Cardiac muscle cell (in vitro differentiated cells and primary cell): ENCODE measurements at places on chromosomes 16 and 17.

DNA sequence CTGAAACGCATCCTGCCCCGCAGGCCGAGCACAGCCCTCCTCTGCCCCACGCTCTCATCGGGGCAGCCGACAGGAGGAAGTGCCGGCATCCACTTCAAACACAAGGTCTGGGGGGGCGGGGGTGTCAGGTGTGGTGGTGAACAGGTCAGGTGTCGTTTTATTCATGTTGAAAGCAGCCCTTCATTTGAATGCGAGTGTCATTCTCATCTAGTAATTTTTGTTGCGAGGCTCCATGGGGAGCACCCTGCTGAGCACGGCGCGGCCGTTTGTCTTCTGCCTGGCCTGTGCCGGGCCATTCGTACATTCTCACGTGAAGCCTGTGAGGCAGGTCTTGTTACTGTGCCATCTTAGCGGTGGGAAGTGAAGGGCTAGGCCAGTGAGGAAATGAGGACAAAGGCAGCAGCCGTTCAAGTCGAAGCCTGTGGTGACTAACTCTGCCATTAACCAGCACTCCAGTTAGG is 1.9 kb downstream of the ACSF3 start:
- no peak for DNase-seq

DNA sequence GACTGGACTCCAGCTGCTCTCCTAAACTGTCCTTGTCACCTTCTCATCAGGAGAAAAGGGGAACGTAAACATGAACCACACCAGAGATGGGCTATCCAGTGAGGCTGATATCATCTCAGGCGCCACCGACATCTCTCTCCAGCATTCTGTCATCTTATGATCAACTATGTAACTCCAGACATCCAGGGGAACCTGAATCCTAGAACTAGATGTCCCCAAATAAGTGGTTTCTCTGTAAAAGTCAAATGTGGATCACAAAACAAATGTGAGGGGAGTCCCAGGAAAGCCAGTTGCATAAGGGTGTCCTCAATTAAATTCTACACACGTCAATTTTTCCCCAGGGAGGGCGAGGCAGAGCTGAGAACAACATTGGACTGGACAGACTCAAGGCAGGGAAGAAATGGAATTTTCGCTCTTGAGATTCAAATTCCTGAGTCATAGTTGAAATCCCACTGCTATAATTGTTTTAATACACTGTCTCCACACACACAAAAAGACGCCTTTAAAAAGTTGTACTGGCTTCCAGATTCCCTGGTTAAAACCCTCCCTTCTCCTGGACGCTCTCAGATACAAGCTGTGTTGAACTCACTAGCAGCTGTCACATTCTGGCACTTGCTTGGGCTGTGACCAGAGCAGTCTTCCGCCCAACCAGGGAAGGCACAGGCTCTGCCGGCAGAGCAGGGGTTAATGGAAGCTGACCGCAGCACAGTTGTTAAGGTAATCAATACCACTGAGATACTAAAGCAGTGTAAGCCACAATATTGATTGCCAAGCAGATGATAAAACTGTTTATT is 62.6 kb downstream of the ZFHX3 start:
- DNase-seq = peak; percentile 88

DNA sequence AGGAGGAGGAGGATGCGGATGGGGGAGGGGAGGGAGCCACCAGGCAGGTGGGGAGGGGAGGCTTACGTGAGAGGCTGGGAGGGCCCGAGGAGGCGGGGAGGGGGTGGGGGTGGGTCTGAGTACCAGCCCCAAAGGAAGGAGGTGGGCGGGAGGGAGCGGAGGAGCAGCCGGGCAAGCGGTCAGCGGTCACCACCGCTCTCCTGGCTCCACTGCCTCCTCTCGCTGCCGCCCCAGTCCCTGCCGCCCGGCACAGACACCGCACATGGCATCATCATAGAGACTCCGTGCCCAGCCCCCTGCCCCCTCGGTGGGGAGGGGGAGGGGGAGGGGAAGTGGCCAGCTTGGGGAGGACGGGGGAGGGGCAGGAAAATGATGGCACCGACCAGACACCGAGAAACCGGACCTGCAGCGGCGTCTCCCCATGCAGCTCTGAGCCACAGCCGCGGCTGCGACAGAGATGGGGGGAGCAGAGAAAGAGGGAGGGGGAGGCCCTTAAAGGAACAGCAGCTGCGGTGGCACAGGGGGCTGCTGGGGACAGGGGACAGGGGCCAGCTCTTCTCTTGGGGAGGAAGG is at the start of gene TLCD3B:
TSS of gene TLCD3B (minus strand) at position 431 of the 573 bp plus-strand sequence. CDS start 744 bp downstream, outside the sequence.
- no peak for DNase-seq

DNA sequence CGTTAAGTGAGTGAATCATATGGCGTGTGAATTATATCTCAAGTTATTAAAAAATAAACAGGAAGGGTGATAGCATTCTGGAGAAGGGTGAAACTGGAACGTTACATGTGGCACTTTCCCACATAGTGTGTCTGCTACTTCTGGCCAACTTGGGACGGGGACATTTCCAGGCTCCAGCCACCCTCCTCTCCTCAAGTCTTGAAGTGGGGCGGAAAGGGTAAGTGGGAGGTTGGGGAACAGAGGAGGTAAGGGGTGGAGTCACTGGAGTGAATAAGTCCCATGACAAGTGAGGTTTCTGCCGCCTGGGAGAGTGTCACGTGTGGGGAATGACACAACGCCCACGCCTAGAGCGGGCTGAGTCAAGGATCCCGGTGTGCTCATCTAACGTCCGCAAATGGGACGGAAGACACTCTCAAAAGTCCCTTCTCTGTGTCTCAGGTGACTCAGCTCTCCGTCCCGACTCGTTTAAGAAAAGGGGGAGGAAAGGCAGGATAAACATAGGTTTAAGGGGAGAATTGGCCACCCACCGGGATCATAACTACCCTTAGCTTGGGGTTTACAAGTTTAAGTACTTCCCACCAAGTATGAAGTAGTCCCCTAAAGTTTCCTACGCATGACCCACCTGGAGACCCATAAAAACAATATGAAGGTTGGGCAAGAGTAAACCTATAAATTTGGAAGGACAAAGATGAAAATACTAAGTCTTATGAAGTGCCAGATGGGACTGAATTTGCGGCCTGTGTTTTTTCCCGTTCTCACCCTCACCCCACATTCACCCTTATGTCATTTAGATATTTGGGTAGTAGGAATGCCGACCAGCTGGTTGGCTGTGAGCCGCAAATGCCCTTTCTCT is 1.2 kb upstream of the SPAG9 start:
- DNase-seq = peak; percentile 93

- DNase-seq = no peak
These were observed 52.5 kb downstream of the MRC2 start for GRCh38 chr17:62679866-62680377.

DNA sequence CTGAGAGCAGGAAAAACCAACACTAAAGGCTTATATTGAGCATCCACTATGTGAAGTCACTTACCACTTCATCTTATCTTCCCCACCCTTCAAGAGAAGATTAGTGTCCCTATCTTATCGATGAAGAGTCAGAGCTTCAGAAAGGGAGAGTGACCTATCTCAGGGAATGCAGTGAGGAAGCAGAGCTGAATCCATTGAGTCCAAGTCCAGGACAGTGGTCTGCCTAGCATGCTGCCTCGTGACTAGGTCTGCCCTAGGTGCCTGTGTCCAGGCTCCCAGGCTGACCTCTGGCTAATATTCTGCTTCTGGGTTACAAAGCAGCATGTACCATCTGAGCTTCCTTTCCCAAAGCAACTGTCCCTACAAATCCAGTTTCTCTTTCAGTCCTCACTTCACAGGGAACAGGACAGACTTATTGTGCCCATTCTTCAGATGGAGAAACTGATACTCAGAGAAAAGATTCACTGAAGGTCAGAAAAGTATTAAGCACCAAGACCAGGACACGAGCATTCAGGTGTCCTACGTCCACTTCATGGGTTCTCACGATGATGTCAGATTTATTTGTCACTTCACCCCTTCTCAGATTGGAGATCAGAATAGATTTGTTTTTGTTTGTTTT is 13.3 kb upstream of the FZD2 start:
- no peak for DNase-seq

GRCh38 chr17:17740615-17741348 is 59.5 kb downstream of the RAI1 start:
- DNase-seq = no peak

DNA sequence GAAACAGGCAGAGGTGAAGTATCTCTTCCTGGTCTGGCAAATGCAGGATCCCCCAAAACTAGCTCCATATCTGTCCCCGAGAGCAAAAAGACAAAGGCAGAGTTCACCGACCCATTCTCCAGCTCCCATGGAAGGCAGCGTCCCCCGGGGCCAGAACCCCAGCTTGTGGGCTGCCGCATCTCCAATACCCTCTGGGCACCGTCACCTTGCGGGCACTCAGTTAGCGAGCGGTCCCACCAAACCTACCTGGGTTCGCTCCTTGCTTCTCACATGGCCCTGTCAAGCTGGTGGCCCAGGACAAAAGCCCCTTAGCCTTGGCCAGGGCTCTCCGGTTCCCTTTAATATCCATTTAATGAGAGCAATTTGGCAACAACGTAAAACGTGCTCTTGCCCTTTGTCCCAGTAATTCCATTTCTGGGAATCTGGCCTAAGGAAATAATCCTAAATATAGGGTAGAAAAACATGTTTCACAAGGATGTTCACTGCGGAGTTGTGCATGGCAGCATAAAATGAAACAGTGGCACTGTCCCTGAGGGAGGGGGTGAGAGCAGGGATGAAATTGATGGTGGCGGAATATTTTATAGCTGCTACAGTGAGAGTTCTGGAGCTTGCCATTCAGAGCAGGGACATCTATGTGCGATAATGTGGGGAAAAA is 157.1 kb downstream of the CMIP start:
- DNase-seq = peak; percentile 44

- peak; percentile 68 for DNase-seq
These were observed 5.8 kb upstream of the KIFC3 start for GRCh38 chr16:57807968-57808528.

DNA sequence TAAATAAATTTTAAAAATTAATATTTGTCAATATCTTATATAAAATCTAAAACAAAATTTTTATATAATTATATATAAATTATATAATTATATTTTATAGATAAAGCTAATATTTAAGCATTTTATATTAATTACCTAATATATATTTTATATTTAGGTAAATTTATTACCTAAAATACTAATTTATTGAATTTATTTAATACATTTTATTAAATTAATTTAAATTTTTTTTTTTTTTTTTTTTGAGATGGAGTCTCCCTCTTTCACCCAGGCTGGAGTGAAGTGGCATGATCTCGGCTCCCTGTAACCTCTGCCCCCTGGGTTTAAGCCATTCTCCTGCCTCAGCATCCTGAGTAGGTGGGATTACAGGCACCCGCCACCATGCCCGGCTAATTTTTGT is 22.4 kb downstream of the ATAD5 start:
- no peak for DNase-seq

GRCh38 chr16:56244612-56245011 is 53.3 kb downstream of the GNAO1 start:
- DNase-seq = no peak

GRCh38 chr16:23757937-23758619 is 3.3 kb downstream of the CHP2 start:
- no peak for DNase-seq

DNA sequence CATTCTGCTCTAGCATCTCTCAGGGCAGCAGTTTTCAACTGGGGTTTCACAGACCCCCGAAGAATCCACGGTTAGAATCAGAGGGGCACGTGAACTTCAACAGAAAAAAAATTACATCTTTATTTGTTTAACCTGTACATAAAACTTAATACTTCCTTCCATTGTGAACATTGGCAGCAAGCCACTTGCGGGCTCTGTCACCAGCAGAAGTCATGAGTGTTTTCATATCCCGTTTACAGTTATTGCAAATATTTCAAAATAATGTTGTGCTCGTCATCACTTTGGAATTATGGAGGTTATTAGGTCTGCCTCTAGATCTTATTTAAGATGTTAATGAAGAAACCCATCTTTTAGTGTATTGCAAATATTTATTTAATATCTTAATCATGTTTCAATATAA is 109.8 kb downstream of the SDR42E1 start:
- no peak for DNase-seq

GRCh38 chr17:51258756-51259563 is 889 bp downstream of the MBTD1 start:
- DNase-seq = peak; percentile 59

DNA sequence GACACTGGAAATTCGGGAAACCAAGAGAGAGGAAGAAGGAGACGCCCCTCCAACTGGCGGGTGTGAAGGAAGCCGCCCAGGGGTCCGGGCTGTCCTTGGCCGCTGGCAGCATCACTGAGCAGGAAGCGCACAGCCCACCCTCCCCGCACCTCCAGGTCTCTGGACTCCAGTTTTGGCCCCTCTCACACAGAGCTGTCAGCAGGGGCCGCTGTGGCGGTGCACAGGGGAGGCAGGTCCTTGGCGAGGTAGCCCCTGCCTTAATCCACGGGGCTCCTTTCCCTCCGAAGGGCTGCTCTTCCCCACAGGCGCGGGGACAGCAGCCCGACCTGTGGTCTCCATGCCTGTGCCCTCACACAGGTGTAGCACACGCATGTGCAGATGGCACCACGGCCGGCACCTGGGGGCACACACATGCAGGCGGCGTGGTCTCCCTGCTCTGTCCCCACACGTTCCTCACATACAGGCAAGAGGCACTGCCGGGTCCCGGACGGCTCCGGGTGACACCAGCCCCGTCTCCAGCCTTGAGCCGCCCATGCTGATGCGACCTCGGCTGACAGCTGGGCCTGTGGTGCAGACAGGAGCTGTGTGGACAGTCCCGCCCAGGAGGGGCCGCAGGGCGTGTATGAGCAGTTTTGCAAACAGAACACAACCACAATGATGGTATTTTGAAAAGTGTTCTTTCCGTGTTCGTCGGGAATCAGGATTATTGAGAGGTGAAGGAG is 26.6 kb upstream of the CHMP6 start:
- DNase-seq = no peak

- DNase-seq = no peak
These were observed 53.4 kb downstream of the CACNG3 start for GRCh38 chr16:24309258-24310142.

DNA sequence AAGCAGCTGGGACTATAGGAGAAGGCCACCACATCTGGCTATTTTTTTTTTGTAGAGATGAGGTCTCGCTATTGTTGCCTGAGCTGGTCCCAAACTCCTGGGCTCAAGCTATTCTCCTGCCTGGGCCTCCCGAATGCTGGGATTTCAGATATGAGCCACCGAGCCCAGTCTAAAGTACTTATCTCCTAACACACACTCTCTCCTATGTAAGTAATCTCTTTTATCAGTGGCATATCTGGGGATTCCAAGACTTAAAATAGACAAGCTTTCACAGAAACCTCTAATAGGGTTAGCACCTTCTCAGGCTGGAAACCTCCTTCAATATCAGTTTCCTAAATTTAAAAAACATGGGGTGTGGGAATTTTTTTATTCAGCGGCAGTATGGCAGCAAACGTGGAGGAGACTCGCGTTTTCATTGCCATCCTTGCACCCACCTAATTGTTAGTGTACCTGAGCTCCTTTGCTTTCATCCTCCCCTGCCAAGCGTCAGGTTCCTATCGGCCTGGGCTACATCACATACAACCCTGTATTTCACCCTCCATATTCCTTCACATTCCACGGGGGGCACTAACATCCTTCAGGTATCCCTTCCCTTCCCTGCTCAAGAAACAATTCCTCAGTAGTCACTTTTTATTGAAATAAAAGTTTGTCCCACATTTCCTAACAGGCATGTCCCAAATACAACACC is 1.1 kb downstream of the EZH1 start:
- DNase-seq = no peak

GRCh38 chr17:17052462-17053221 is 10.4 kb downstream of the MPRIP start:
- no peak for DNase-seq
